Right atrium auricular region (tissue), 2 donors: ENCODE measurements at places on chromosomes 6 and 20. TPM values are rescaled to one million over a fixed set of nuclear protein-coding genes. Genes with fewer than 3 reads are reported as not detected.
A peak's percentile ranks its signal among the peaks of the same experiment; 100 is the strongest.

DNA sequence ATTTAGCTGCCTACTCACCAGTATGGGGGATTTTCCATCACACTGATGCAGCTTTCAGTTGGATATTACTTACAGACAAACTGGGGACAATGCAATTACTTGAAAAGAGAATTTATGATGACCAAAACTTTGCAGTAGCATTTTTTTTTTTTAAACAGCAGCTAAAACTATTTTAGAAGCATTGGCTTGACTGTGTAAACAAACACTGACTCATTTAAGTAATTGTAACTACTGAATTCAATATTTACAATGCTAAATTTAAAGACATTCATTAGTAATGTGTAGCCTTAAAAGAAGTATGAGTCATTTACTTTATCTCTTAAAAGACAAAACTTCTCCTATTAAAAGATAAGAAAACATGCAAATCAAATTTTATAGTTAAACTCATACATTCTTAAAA lies 295.9 kb upstream of the FERMT1 start:
- DNase-seq, result no peak

DNA sequence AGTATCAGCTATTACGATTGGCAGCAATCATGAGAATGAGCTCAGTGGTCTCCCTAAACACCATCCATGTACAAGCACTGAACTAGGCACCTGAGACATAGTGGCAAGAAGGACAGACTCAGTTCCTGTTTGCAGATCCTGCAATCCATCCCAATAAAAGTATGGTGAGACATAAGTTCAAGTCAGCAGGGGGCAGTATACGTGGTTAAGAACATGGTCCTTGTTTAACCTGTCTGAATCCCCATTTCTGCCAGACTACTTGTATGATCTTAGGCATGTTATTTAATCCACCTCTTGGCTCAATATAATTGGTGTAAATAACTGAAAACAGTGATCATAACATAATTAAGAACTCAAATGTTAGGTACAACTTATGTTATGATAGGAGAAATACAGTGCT lies 33.2 kb upstream of the PNISR start:
- DNase-seq, result no peak

- DNase-seq, result no peak
These were observed 817 bp upstream of the SLCO4A1 start for GRCh38 chr20:62641321-62642050.

- peak; percentile 91 for DNase-seq
These were observed 40.9 kb downstream of the ALDH8A1 start for GRCh38 chr6:134908906-134909516.

- DNase-seq, result peak; percentile 84
These were observed 10.6 kb downstream of the REM1 start for GRCh38 chr20:31485450-31486339.

GRCh38 chr20:23103284-23104018 lies 17.3 kb upstream of the CD93 start:
- DNase-seq, result no peak

DNA sequence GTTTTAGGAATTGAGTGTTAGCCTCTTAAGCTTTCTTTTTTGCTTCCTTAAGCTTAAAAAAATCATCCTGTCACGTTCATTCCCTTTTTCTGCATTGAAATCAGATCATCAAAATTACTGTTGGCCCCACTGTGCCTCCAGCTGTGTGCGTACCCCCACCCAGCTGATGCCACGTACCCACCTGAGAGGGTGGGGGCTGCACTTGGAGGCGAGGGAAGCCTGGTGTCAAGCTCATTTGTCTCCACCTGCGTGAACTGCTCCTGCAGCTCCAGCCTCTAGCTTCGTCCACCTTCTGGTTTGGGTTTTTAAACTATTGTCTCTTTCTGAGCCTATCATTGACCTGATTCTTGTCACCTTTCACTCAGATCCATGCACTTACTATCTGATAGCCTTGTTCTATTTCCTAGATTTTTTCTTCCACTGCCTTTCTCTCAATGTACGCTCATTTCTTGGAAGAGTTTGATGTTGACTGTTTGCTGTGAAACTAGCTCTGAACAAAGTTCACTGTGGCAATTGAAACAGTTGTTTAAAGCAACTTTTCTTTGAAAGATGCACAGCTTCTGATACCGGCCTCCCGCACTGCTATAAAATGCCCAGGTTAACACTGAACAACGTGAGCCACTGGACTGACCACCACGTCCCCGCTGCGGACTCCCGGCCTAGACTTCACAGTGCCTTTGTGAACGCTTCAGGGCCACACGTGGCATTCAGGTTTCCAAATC lies 30.0 kb upstream of the IRF4 start:
- DNase-seq, result no peak

The SYTL3 gene
- 4.2 TPM for total RNA-seq

The ZNF512B gene
- total RNA-seq, result 7.0 TPM

The GSTA1 gene
- total RNA-seq, result not detected

The ELOVL4 gene
- 0.44 TPM for total RNA-seq

The NFKBIE gene
- 8.7 TPM for total RNA-seq
